Activated T-cell treated with anti-CD3 and anti-CD28 coated beads, Interleukin-2, amount 50 U/mL, for 48 hours (primary cell): ENCODE measurements at places on chromosomes 4 and X.
A peak's percentile ranks its signal among the peaks of the same experiment; 100 is the strongest.

- no peak for DNase-seq
Measured at GRCh38 chr4:108155373-108155772, 13.4 kb downstream of the LEF1 start.

DNA sequence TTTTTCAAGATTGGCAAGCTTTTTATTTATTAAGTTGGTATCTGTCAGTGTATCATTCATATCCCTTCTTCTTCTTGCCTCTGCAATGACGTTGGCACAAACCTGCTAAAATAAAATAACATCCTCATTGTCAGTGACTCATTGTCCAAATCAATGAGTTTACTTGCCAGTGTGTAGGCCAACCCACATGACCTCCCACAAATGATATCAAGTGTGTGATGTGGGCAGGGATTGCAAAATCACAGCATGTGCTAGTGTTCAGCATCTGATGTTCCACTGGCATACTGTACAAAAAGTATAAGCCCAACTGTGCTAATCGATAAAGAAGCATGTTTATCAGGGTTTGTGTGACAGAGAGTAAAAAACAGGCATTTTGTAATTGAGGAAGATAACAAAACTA, 25.5 kb downstream of the GPAT3 start:
- DNase-seq, result no peak

GRCh38 chr4:86512631-86513030, 81.5 kb upstream of the PTPN13 start:
- DNase-seq, result no peak

- DNase-seq, result no peak
Measured at GRCh38 chr4:122107680-122108079, 44.5 kb upstream of the BLTP1 start.

- peak; percentile 29 for DNase-seq
Measured at GRCh38 chrX:20267931-20268701, 1.4 kb upstream of the RPS6KA3 start.

DNA sequence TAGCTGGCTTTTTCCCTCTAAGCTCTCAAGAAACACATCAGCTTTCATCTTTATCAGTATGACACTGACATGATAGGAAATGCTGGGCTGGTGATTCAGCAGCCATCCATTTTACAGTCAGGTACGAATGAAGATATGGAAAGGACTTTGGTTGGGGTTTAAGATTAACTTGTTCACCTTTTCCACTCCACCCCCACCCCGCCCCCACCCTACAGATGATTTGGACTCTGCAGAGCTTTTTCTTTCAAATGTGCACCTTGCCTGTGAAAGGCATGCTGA, 132.6 kb downstream of the AKAP4 start:
- DNase-seq, result no peak

GRCh38 chr4:54152846-54153600, 53.1 kb downstream of the GSX2 start:
- no peak for DNase-seq

DNA sequence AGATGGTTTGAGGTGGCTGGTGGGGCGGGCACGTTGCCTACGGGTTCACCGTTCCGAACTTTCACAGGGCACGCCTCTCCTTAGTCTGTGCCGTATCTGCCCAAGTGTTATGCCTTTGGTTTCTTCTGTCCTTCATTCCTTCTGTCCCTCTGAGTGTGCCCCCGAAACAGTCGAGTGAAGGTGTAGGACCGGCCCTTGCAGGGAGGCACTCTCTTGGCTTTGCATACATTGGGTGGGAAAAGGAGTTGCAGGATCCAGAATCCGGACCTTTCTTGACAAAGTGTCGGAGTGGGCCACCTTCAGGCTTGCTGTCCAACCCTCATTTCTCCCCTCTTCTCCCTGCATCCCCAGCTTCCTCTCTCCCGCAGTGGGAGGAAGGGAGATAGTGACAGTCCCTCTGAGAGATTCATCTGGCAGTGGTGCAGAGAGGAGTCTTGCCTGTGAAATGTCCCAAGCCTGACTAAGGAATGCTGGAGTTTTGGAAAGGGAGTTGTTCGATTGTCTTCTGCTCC, 569 bp downstream of the ARFIP1 start:
- DNase-seq, result no peak

DNA sequence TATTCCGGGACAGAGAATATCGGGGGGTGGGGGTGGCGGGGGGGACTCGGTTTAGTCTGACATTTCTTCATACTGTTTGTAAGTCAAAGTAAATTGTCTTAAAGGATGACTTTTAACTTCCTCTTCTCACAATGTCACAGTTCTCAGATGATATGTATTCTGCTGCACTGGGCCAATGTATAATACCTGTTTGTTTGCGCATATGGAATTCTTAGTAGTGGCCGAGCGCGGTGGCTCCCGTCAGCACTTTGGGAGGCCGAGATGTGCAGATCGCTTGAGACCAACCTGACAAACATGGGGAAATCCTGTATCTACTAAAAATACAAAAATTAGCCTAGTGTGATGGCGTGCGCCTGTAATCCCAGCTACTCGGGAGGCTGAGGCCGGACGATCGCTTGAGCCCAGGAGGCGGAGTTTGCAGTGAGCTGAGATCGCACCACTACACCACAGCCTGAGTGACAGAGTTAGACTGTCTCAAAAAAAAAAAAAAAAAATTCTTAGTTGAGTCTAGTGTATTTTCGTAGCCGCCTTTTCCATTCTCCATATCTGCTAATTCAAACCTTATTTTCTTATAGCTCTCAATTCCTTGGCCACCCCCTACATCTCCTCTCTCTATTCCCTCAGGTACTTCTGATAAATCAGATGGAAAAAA, 851 bp downstream of the POLR2B start:
- peak; percentile 69 for DNase-seq

- DNase-seq, result no peak
Measured at GRCh38 chr4:133513901-133514300, 364.8 kb downstream of the PCDH10 start.

- no peak for DNase-seq
Measured at GRCh38 chrX:3271834-3272186, 74.6 kb downstream of the MXRA5 start.

DNA sequence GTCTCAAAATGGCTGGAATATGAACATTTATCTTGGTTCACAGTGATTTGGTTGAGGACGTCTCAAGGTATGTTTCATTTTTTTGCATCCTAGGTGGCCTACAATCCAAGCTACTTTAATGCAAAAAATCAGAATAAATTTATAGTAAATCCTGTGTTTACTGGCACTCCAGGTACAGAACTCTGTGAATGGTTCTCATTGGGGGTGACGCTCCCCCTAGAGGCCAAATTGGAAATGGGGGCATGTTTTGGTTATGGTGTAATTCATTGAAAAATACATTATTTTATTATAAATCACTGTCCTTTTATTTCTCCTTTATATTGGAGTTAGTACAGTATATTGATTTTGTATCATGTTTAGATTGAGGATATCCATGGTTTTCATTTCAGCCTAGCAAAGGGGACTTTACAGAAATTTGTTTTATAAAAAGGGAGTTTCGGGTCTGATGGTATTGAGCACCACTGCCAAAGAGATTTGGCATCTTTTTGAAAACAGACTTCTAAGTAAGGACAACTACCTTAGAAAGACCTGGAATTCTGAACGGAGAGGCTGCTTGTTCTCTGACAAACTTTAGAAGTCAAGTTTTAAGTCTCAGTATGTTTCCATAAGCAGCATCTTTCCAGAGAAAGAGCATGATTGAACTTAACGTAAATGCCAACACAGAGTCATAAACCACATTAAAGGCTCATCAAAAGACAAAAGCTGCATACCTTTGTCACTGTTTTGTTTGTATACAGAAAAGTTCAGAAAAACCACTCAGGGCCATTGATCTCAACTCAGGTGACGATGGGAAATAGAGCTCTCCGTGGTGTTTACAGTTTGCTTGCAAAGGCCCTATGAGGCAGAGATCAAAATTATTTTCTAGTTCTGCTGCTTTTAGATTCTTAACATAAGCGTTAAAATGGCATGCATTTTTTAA, 19.4 kb downstream of the MTM1 start:
- DNase-seq, result peak; percentile 62

DNA sequence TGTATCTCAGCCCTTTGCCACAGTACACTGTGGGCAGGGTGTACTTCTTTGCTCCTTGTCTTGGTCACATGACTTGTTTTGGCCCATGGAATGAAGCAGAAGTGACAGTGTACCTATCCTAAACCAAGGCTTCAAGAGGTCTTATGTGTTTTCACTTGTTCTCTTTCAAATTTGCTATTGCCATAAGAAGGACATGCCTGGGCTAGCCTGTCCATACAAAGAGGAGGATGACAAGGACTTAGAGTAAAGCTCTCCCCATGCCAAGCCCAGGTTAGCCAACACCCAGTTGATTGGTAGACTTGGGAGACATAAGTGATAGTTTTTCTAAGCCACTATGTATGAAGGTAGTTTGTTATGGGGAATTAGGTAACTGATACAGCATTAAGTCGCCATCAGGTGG, 141.1 kb upstream of the MID1 start:
- DNase-seq, result no peak

- DNase-seq, result peak; percentile 39
Measured at GRCh38 chrX:125203737-125204578, 115.7 kb upstream of the TEX13C start.

GRCh38 chrX:17563515-17563914, 173.8 kb upstream of the SCML1 start:
- no peak for DNase-seq

GRCh38 chr4:145081756-145082155, 16.2 kb downstream of the ANAPC10 start:
- no peak for DNase-seq

DNA sequence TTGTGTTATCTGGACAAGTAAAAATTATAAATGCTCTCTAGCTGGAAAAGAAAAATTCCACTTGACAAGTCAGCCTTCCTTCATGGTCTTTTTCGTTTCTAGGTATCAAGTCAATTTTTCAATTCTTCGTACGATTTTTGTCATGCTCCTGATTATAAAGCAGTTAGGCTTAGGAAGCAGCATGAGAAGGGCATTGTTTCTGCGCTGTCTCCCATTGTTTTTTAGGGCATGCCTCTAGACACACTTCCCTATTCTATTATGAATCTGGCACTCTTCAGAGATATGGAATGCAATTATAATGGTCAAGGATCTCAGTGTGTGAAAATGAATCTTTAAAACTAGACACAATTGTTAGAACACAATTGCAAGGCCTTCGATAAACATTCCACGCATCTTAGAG, 164.1 kb upstream of the FAT1 start:
- no peak for DNase-seq

DNA sequence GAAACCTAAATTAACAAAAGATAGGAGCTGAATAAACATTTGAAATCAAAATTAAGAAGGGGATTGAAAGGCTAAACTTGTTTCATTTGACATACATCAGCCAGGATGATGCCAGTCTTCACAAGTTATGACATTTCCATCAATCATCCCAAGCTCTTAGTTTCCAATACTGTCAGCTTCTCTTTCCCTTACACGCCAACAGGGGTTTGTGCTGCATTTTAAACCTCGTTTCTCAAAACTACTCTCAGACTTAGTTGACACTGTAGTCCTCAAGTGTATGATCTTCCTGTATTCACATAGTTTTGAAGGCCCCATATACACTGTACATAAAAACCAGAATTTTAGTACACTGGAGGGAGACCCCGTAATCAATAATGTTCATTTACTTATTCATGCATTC, 840 bp upstream of the P2RY10 start:
- DNase-seq, result no peak

- DNase-seq, result peak; percentile 10
Measured at GRCh38 chr4:56958111-56958517, 19.3 kb downstream of the NOA1 start.

- DNase-seq, result no peak
Measured at GRCh38 chrX:70219938-70220764, 14.3 kb upstream of the AWAT1 start.

DNA sequence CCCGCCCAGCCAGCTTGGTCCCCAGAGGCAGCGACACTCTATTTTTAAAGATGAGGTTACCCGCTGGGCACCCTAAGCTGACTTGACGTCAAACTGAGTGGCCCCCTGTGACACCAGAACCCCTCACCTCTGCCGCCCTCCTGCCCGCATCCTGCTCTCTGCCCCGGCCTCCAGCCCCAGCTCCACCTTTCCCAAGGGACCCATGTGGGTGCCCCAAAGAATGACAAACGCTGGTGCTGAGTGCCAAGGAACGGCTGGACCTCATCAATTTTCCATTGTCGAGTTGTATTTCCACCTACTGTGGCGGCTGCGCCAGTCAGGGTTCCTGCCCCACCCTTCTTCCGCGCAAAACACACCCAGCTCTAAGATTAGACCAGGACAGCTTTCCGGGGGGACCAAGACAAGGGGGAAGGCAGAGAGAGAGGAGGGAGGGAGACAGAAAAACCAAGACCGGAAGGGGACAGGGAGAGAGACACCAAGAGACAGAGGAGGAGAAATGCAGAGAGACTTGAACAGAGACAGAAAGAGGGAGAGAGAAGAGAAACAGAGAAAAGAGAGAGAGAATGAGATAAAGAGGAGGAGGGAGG, 2.0 kb downstream of the PRKX start:
- DNase-seq, result peak; percentile 32

GRCh38 chrX:71439420-71439819, 73.3 kb downstream of the TAF1 start:
- DNase-seq, result no peak

GRCh38 chrX:7264399-7264798, 116.4 kb upstream of the PUDP start:
- no peak for DNase-seq

DNA sequence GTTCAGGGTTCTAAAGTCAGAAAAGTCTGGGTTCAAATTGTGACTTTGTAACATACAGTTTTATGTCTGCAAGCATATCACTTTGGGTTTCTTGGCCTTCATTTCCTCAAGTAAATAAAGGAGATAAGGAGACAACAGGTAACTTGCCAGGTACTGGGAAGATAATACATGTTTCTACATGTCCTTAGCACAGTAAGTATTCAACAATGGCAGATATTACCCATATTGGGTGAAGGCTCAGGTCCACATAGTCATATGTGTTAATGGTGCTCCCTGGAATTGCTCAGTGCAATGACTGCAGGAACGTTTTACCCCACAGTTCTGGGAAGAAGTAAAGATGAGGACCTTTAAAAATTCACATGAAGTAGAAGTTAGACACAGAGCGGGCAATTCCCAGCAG, 35.8 kb upstream of the GAB1 start:
- no peak for DNase-seq

DNA sequence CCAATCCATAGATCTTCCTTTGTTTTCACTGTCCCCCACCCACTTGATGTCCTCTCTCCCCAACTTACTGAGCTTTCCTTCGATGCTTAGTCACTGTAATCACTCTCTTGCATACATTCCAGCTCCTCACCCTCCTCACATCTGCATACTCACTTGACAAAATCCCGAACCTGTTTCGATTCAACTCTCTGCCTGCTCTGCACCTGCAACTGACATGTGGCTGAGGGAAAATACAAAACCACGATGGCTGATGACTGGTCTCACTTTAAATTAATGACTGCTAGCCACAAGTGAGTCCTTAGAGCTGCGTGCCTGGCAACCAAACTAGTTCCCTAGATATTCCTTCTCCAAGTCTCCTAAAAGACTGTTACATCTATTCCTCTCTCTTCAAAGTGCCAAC, 70.4 kb upstream of the FHL1 start:
- no peak for DNase-seq

- DNase-seq, result no peak
Measured at GRCh38 chr4:8215001-8215427, 15.9 kb downstream of the SH3TC1 start.

- no peak for DNase-seq
Measured at GRCh38 chr4:153798420-153798819, 9.5 kb upstream of the SFRP2 start.
